ENCODE measurements at places on chromosomes 3 and 15.

DNA sequence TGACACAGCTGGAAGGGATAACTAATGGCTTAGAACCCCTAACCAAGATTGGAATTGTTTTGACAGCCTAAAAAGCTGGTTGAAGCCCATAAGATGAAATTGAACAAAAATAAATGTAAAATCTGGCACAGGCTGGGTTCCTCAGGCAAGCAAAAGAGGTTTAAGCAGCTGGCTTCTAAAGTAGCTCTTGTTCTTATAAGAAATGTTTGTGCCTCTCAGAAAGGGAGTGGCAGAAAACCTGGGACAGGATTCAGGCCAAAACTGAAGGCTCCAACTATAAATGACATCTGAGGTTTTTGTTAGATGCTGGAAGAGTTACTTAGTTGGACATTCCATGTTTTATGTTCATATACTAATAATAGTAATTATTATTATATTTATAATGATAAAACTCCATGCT, 378.3 kb downstream of the CNTN4 start:
- DNase-seq, result no peak

- no peak for DNase-seq
Observed at GRCh38 chr15:39887832-39888231, 32.2 kb downstream of the GPR176 start.

- DNase-seq, result no peak
Observed at GRCh38 chr3:75272691-75273090, 391.4 kb upstream of the FRG2C start.

- DNase-seq, result peak; percentile 48
Observed at GRCh38 chr3:56801662-56802377, at the start of gene ARHGEF3. TSS of gene ARHGEF3 (minus strand) at chr3:56801949. CDS start at chr3:56801798, 151 bp downstream.

GRCh38 chr3:70057426-70057825, 57.9 kb downstream of the SAMMSON start:
- no peak for DNase-seq

- DNase-seq, result no peak
Observed at GRCh38 chr3:11538581-11538980, 105.1 kb downstream of the VGLL4 start.

DNA sequence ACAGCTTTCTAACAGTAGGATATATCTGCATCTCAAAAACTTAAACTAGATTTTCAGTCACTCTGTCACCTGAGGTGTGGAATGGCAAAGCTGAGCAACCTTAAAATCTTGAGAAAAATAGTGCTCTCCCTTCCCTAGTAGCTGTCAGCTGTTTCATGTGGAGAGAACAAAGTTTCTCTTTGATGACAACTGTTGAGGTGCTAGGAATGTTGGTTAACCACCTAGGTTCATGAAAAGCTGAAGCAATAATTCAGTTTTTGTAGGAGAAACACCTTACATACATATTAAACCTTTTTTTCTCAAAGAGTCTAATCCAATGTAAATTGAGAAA, 40.8 kb downstream of the TCF12 start:
- DNase-seq, result no peak

GRCh38 chr15:62895139-62895866, 147.2 kb upstream of the TPM1 start:
- DNase-seq, result no peak

DNA sequence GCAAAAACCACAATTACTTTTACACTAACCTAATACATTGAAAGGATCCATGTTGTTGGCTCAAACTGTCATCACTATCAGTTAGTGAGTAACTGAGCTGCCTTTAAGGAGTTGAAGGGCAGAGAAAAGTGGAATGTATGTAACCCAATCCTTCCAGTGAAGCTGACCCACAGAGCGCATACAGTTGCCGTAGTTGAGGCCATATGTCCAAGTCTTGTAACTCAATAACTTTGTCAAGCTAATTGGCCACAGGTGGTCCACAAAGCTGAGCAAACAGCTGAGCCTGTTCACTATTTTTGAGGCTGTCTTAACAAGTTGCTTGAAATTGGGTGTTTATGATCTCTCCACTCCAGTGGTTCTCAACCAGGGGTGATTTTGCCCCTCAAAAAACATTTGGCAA, 169.0 kb upstream of the SLC24A5 start:
- DNase-seq, result no peak

DNA sequence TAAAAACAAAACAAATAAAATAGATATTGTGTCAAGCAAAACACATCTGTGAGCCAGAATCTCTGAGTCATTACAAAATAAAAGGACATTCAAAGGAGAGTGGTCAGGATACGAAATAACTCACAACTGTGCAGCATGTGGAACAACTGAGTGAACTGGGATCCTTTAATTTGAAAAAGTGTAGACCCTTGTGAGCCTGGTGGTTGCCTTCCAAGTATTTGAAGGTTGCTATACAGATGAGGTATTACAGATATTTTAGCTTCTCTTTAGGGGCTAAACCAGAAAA, 26.7 kb downstream of the KCNMB2 start:
- no peak for DNase-seq

GRCh38 chr15:39947401-39948197, 13.7 kb downstream of the EIF2AK4 start:
- DNase-seq, result no peak

DNA sequence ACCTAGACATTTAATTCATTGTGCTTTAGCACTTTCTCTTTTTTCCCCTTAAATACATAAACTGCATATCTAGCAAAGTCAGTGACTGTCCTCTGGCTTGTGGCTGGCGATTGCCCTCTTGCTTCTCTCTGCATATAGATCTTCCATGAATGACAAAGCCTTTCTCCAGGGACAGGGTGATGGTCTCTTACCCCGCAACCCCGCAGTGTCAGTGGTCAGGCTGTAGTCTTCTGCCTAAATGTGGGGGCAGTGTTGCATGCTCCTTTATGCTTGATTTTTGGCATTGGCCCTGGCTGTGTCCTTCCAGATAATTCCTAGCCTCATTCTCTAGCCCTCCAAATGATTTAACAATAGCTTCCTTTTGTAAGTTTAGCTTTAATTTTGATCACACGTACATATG, 407.8 kb downstream of the GABRB3 start:
- DNase-seq, result no peak

GRCh38 chr3:72307438-72308115, 522.6 kb upstream of the PROK2 start:
- DNase-seq, result no peak

DNA sequence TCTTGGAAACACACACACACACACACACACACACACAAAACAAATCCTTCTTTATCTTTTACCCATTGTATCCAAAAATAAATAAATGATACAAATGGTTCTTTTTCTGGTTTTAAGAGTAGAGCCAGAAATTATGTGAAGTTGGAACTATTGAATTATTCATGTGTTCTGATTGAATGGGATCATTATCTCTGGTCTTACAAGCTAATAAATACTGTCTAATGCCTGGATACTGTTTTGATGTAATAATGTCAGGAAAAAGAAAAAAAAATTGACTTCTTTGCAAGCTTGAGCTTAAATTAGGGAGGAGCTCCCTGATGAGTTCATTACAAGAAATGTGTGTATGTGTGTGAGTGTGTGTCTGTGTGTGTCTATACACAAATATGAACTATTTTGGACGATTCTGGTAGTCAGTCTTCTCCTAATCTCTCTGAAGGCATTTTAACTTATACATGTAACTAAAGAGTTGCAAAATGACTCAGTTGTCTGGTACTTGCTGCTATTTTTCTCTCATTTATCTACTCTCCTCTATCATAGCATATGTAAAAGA, 507.2 kb upstream of the AGTR1 start:
- DNase-seq, result no peak

DNA sequence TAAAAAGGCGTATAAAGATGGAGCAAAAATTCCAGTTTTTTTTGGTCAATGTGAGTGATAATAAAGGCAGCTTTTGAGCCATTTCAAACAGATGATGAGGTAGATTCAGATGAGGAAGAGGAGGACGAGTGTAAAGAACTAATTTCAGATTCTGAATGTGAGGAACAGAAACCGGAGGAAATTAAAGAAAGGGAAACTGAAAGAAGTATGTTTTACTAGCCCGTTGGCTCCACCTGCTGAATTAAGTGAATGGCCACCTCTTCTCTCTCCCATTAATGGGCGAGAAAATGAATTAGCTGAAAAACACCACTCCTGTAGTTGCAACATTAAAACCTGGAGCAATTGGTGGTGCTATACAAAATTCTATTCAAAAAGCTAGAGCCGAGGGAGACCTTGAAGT, 55.4 kb downstream of the CYP19A1 start:
- DNase-seq, result no peak

GRCh38 chr3:123167686-123168085, 34.1 kb upstream of the SEC22A start:
- DNase-seq, result no peak

DNA sequence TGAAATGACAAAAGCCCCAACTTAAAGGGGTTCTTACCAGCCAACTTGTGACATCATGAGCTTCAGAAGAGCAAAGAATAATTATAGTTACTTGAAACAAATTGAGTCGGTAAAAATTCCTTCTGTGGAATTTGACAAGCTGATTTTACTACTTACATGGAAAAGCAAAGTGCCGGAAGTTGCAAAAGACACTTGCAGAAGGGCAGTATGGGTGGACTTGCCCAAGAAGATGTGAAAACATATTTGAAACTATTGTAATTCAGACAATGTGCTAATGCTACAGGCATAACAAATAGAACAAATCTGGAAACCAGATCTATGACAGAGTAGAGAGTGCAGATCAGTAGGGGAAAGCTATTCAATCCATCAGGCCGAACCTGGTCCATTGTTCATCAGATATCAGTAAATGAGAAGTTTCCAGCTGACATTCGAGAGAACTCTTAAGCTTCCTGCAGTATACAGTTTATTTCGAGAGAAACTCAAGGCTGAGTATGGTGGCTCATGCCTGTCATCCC, 2.5 kb upstream of the KIF7 start:
- no peak for DNase-seq

DNA sequence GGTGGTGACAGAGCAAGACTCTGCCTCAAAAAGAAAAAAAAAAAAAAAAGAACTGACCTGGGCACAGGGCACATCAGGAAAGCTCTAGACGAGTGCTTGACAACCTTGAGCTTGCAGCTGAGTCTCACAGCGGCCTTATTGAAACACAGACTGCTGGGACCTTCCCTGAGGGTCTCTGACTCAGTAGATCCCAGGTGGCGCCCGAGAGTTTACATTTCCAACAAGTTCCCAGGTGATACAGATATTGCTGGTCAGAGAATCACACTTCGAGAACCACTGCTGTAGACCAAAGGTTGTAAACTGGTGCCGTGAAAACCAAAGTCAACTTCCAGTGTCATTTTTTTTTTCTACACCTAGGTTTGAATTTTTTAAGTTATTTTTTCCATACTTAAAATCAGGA, 573.2 kb upstream of the MDFIC2 start:
- no peak for DNase-seq

DNA sequence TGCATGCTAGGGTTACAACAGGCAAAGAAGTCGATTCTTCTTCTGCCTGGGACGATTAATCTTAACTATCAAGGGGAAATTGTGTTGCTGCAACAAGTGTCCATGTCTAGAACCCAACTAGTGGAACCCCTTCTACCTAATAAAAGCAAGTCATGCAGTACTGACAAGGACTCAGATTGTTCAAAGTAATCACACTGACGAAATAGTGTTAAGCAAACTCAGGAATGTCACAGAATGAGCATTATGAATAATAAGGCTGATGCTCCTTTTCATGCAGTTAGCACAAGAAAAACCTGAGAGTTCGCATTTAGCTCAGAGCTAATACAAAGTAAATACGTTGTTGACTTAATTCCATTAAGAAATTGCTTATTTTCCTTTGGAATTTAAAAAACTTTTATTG, 47.5 kb upstream of the TRIM42 start:
- DNase-seq, result no peak

DNA sequence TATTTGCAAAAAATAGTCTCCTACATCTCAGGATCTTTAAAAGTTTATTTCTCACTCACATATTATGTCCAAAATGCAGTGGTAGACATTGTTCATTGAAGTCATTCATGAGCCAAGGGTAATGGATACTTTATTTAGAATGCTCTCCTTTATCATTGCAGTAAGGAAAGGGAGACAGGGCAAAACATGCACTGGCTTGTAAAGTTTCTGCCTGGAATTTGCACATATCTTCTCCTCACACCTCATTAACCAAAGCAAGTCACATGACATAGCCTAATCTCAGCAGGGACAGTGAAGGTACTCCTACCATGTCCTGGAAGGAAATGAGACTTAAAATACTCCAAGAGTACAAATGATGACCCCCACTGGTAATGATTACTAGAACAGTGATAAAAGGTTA, 333.7 kb upstream of the EPHA3 start:
- no peak for DNase-seq

Data from NCI-H1930 (cell line).